HT1080 (cell line): ENCODE measurements at places on chromosomes 5 and 9. TPM values are rescaled to one million over a fixed set of nuclear protein-coding genes. Genes with fewer than 3 reads are reported as not detected.

- no peak for DNase-seq
Observed at GRCh38 chr9:93182572-93182971, 1.4 kb upstream of the WNK2 start.

- DNase-seq = no peak
Observed at GRCh38 chr5:136674178-136674577, 308.8 kb upstream of the TRPC7 start.

GRCh38 chr9:80376180-80376579 is 804.4 kb downstream of the TLE4 start:
- no peak for DNase-seq

DNA sequence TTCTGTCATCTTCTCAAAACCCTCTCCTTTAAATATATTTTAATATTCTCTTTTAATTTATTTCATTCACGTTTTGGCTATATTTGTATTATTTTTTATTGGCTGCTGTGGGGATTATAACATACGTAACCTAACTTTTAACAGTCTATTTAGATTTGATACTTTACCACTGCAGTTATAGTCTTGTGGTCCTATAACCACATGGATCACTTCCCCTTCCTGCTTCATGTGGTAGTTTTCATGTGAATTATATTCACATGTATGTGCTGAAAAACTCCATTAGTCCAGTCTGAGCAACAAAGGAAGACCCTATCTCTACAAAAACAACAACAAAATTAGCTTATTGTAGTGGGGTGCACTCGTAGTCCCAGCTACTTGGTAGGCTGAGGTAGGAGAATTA is 34.3 kb downstream of the CENPP start:
- no peak for DNase-seq

CYLC2 gene
- total RNA-seq = not detected in 2 replicates

GRCh38 chr5:6849316-6850105 is 136.3 kb downstream of the TENT4A start:
- DNase-seq = peak; percentile 74

SPATA9 gene
- not detected in 2 replicates for total RNA-seq

- DNase-seq = no peak
Observed at GRCh38 chr9:120983259-120983837, 56.8 kb upstream of the TRAF1 start.

DNA sequence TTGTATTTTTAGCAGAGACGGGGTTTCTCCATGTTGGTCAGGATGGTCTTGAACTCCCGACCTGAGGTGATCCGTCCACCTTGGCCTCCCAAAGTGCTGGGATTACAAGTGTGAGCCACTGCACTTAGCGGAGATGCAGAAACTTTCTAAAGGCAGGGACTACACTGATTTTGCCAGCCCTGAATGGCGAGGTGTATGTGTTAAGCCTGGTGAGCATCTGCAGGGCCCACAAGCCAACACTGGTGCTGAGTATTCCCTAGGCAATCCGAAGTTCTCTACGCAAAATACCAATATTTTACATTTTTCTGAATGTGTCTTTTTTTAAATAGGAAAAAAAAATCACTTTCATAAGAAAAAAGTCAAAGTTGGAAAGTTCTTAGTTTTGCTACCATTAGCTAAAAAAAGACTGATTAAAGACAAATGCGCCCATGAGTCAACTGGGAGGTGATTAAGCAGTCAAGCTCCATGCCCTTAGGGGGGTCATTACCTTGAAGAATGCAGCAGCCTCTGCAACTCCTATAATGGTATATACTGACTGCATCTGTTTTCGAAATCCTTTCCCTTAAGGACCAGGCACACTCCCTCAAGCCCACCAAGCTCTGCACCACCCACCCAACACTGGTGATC is 502.8 kb downstream of the BNC2 start:
- peak; percentile 13 for DNase-seq

NTMT1 gene
- total RNA-seq = 65.9 and 66.4 TPM in 2 replicates

PRDM9 gene
- not detected in 2 replicates for total RNA-seq

DNA sequence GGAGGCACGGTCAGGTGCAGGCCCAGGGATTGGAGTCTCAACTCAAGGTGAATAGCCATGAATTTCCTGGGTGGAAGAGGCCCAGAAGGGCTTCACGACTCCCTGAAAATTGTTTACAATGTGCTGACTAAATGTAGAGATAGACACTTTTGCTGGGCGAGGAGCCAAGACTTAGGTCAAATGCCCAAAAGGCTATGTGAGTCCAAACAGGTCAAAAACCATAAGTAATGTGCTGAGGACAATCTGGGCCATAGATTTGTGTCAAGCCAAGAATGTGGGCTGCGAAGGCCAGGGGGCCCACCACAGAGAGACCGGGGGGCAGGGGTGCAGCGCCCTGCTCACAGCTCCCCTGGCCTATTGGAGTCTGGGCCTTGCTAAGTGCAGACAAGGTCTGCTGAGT is 197.8 kb downstream of the HSPA4 start:
- DNase-seq = no peak

CCDC187 gene
- total RNA-seq = under 0.01 and 0.02 TPM in 2 replicates

DNA sequence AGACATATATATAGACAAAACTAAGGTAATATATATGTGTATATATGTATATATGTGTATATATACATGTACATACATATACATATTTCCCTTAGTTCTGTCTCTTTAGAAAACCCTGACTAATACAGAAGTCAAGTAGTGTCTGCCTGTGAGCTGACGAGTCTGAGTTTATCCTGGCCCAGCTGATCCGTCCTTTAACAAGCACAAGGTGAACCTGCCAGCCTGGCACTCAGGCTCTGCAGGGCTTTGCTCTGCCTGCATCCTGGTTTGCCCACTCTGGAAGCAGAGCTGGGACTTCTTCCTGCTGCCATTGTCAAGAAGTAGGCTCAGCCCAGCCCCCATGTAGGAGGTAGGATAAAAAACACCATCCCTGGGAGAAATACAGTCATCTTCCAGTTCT is 388.0 kb downstream of the ICE1 start:
- no peak for DNase-seq

MUSK gene
- total RNA-seq = not detected in 2 replicates

- DNase-seq = no peak
Observed at GRCh38 chr5:2044041-2044440, 161.3 kb upstream of the IRX4 start.

ECSCR gene
- total RNA-seq = 53.3 and 67.7 TPM in 2 replicates

INSL4 gene
- total RNA-seq = 0.33 and 0.39 TPM in 2 replicates

ACTBL2 gene
- 0.47 and 0.80 TPM in 2 replicates for total RNA-seq

PRXL2C gene
- total RNA-seq = 18.9 and 22.7 TPM in 2 replicates

GRCh38 chr5:74054641-74055421 is 428.8 kb downstream of the ARHGEF28 start:
- DNase-seq = no peak
